ENCODE measurements at places on chromosomes 16 and 17.
A peak's percentile ranks its signal among the peaks of the same experiment; 100 is the strongest.

- peak; percentile 86 for DNase-seq
These were observed 27.0 kb downstream of the CDIP1 start for GRCh38 chr16:4511441-4512082.

DNA sequence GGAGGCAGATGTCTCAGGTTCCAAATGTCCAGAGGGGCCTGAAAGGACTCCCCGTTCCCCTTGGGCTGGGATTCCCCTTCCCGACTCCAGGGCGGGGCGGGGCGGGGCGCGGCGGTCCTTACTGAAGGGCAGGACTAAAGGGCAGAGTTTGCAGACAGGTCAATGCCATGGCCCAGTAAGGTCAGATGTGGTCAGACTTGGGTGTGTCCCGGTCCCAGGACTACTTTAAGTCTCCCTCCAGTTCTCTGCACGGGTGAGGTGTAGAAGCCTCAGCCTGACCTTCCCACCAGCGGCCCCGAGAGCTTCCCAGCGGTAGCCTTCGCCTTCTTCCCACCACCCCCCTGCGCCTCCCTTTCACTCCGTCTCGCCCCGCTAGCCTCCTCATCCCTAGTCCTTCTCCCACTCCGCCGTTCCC is 532 bp downstream of the KDM6B start:
- DNase-seq = peak; percentile 55

GRCh38 chr17:29061036-29061435 is 18.1 kb downstream of the PIPOX start:
- DNase-seq = no peak

- peak; percentile 83 for DNase-seq
These were observed 94.5 kb downstream of the PCTP start for GRCh38 chr17:55845385-55845784.

GRCh38 chr17:76635659-76636360 is 7.7 kb downstream of the ST6GALNAC1 start:
- DNase-seq = no peak

GRCh38 chr17:7750321-7750821 is 32.8 kb downstream of the DNAH2 start:
- DNase-seq = no peak

- DNase-seq = no peak
These were observed 583 bp upstream of the COX6A2 start for GRCh38 chr16:31428638-31429247.

- DNase-seq = no peak
These were observed 130.6 kb downstream of the SEC14L1 start for GRCh38 chr17:77271411-77271810.

DNA sequence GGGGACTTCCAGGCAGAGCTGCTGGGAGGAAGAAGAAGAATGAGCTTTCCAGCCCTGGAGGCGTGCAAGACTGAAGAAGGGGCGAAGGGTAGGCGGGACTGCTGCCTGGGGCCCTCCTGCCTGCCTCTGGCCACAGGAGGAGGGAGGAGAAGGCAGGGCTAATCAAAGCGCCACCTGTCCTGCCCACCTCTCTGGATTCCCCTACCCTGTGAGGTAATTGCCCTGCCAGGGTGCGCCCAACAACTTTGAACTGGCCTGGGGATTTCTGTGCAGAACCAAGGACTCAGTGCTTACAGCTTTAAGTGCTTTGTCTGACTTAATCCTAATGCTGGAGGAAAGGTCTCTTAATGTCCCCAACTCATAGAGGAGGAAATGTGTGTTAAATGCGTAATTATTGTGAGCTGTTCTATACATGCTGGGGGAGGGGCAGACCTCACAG is at the start of gene NOXO1:
Gene NOXO1, minus strand, starts transcription at position 72 of the 439 bp plus-strand sequence. CDS start 290 bp downstream, outside the sequence.
- no peak for DNase-seq

DNA sequence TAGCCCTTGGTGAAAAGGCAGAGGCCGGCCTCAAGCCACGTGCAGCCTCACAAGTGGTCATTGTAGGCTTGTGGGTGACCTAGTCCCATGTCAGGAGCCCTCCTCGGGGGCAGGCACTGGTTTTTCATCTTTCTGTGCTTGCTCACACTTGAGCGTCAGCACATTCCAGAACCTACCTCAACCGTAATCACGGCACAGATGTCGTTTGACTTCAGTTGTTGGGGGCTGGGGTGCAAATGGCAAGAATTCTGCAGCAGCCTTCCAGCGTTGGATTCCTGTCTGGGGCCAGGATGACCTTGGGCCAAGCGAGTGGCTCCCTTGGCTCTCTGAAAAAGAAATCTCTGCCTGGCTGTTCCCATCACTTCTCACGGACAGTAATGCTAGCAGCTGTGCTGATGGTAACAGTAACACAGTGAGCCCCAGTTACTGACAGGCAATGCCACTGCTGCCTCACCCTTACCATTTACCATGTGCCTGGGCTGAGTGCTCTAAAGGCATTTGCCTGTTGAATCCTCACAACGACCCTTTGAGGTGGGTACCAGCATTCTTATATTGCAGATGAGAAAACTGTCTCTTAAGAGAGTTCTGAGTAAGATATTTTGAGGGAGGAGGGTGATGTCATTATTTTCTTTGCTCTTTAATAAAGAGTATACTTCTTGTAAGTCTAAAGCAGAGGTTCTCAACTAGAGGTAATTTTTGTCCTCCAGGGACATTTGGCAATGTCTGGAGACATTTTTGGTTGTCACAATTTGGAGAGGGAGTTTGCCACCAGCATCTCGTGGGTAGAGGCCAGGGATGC is 46.5 kb downstream of the KSR1 start:
- DNase-seq = no peak

GRCh38 chr16:1027501-1027815 is 45.1 kb upstream of the SSTR5 start:
- DNase-seq = no peak

- no peak for DNase-seq
These were observed 3.8 kb downstream of the IGF2BP1 start for GRCh38 chr17:49000943-49001342.

- DNase-seq = no peak
These were observed 31.4 kb downstream of the CACNG4 start for GRCh38 chr17:66995944-66996343.

DNA sequence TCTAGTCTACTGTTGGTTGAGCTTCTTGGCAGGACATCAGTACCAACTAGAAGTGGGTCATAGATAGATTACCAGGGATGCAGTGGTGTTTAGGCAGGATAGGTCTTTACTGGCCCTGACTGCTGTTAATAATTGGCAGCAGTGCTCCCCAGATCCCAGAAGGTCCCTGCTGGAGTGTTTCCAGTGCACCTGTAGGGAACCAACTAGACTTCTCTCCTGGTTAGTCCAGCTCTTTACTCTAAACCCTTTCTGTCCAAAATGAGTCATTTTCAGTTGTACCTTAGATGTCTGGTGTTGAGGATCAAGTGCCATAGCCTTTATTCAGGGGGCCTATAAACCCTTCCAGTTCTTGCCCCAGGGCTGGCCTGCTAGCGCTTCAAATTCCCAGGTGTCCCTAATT is 8.7 kb downstream of the POLR2C start:
- DNase-seq = no peak

DNA sequence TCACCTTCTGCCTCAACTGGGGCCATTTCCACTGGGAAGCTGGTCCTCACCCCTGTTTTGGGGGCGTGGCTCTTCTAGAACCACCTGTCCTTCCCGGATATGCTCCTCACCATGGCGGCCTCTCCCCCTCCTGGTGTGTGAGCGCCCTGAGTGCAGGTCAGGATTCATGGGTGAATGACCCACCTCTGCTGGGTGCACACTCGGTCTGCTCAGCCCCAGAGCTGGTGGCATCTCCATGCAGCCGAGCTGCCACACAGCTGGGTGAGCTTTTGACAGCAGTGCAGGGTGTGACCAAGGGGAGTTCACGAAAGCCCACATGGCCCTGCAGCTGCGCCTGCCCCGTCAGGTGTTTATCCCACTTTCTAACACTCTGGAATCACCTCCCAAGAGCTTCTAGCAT is 27.3 kb downstream of the GRIN2C start:
- DNase-seq = no peak

DNA sequence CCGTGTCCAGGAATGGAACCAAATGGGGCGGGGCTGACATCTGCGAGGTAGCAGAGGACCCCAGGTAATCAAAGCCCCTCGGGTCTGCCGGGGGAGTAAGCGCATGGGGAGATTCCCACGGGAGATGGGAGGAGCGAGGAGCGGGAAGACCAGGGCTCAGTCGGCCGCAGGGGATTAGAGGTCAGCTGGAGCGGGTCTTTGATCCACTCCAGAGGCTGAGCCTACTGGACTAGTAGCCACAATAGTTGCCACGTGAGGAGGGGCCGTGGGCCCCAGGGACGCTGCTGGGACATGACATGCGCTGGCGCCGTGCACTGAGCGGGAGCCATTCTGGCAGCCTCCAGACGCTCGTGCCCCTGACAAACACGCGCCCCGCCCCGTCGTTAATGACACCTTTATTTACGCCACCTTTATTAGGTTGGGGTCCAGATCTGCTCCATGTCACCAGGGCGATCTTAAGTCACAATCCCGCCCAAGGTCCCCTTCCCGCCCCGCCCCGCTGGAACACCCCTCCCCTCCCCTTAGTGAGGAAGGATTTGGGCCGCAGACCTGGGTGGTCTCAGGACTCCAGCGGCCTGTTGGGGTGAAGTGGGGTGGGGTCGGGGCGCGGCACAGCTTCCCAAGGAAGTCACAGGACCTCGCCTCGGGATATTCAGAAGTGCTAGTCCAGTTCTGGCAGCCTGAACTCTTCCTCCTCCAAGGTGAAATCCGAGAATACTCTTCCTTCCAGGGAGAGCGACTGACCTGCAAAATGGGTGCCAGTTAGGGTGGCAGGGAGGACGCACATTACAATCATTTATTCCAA is 15.0 kb downstream of the PPY start:
- DNase-seq = peak; percentile 42

DNA sequence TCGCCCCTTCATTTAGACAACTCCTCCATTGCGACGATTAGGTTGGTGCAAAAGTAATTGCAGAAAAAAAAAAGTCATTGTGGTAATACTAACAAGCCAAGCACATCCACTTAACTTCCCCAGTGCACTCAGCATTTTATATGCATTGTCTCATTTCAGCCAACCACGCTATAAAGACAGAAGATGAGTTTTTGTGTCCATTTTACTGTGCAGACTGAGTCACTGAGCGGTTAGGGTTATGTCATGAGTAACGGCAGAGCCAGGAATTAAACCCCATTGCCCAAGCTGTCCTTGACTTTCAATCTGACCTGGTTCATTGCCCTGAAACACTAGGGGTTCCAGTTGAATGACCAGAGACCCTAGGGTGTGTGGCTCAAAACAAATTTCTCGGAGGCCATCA is 218.7 kb downstream of the XYLT1 start:
- DNase-seq = no peak

DNA sequence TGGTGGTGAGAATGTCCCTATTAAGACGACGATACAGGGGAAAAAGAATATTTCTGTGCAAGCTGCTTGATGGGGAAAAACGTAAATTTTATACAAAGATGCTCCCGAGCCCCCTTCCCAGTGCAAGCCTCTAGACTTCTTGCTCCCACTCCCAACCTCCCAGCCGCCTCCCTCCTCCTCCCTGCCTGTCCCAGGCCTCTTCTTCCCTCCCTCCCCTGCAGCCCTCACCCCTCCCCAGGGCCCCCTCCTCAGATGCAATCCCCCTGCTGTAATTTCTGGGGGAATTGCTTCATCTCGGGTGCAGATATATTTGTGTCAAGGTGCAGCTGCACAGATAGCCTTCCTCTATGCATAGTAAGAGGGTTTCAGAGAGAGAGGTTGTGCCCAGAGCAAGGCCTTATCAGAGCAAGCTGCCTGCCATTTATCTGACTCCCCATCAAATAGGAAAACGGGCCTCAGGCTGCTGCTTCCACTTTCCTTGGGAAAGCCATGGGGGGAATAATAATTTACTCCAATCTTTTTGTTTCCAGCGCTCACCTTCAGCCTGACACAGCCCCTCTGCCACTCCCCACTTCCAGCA is 47.4 kb upstream of the LHX1 start:
- no peak for DNase-seq

DNA sequence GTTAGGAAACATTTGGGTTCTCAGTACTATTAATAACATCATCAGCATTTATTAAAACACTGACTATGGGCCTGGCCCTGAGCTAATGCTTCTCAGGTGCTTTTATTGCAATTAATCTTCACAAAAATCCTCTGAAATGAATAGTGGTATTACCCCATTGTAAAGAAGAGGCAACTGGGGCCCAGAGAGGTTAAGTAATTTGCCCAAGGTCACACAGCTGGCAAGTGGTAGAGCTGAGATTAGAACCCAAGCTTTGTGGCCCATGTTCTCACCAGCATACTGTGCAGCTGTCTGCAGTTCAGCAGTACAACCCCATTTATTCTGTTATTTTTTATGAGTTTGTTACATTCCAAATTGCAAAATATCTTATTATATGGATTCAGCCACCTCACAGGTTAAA is 82.3 kb downstream of the TBC1D16 start:
- no peak for DNase-seq

GRCh38 chr17:74748529-74749278 is at the start of gene NHERF1:
NHERF1 (plus strand) TSS chr17:74748628; CDS start chr17:74748847, 219 bp downstream.
- DNase-seq = peak; percentile 97

DNA sequence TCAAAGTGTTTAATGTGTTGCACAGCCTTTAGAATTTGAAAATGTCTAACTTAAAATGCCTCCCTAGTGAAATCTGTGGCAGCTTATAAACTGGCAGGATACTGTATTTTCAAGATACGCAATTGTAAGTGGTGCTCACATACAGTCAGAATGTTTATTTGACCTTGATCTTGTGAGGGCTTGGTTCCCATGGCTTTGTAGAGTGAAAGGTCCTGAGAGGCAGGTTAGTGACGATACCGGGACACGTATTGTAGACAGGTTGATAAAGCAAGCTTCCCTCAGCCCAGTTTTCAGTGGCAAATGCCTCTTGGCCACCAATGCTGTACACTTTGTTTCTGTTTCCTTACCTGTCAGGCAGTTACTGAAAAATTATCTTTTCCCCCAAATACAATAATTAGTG is 426.6 kb downstream of the MAF start:
- no peak for DNase-seq

DNA sequence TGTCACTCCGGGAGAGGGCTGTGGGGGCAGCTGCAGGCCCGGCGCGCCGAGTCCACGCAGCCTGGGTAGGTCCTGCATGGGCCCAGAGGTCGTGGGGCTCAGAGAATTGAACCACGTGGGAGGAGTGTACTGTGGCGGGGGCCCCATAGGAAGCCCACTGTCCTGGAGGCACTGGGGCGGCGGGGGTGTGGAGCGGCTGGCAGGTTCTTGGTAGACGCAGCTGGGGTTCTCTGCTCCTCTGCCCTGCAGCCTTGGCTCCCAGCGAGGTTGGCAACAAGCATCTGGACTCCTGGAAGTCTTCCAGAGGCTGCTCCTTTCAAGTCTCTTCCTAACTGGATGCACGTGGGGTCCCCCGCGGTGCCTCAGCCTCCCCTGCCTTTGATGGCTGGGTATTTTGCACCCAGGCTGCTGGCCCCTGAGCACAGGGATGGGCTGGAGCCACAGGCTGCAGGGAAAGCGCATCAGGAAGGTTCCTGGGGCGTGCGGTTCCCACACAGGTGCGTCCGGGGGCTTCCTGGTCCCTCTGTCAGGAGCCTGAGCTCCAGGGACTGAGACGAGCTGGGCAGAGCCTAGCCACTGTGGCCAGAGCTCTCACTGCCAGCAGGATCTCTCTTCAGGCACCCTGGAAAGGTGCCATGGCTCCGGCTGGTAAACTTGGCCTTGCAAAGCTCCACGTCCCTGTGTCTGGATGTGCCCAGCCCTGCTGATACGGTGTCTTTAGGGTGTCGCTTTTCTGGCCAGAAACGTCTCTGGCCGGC is 9.3 kb downstream of the KCTD5 start:
- DNase-seq = peak; percentile 11

GRCh38 chr16:7590934-7591333 is 258.3 kb downstream of the RBFOX1 start:
- no peak for DNase-seq

All from glutamatergic neuron (in vitro differentiated cells).